Activated T-helper 1 cell treated with Interleukin-2 at 50 U/mL for 16 hours (primary cell): ENCODE measurements at places on chromosomes 5 and 9.

DNA sequence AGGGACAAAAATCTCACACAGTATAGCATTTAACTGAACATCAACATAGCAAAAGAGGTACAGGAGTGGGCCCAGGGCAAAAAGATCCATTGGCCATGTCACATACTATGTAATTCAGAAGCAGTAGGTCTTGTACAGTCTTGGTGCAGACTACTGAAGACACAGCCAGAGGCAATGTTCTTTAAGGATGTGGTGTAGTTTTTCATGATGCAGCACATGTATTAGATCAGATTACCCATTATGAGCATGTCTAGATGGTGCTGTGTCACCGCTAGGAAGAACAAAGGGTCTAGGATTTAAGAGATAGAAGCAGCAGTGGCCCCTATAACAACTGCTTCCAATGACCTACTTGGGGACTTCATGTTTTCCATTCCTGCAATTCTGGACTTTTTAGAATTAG, 610.4 kb upstream of the MEF2C start:
- DNase-seq = no peak

DNA sequence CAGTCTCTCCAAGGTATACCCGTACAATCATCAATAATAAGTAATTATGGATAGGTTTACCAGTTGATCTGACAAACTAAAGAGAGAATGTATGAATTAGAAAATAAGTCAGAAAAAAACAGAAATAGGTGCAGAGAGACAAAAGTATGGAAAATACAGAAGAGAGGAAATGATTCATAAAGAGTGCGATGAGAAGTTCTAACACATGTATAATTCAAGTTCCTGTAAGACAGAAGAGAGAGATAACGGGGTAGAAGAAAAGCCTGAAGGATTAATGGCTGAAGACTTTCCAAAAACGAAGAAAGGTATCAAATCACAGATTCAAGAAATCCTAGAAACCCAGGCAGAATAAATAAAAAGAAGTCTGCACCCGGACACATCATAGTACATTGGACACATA, 16.2 kb upstream of the SMU1 start:
- no peak for DNase-seq

GRCh38 chr9:9942764-9943424, 669.9 kb downstream of the PTPRD start:
- DNase-seq = peak; percentile 4

DNA sequence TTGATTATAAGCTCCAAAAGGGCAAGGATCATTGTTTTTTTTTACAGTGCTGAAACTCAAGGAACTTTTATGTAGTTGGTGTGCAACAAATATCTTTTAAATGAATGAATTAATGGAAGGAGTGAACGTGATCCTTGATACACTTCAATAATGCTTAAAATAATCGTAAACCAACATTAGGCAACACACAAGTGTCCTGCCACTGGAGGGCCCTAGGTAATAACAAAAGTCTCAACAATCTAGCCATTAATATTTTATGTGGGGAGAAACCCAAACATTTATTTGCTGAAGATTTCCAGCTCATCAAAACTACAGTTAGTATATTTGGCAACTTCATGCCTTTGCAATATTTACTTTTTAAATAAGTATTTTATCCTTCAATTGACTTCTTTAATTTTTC, 309.0 kb upstream of the FBXL7 start:
- DNase-seq = no peak

DNA sequence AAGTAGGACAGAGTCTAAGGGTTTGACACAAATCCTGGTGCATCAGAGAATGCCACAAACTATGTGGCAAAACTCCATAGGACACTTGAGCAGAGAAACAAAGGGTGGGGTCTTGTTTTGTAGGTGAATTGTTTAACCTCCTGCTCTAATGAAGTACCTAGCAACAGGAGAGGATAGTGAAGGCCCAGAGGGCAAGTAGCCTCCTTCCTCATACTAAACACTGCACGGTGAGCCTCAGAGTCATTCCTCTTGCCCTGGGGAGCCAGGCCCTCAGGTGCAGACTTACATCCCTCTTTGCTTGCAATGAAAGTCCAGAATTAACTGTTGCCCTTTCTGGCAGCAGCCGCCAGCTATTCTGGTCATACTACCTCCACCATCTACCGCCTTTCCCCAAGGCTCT, 166.1 kb downstream of the DROSHA start:
- DNase-seq = no peak

- no peak for DNase-seq
Measured at GRCh38 chr5:97041239-97041638, 101.2 kb downstream of the LIX1 start.

GRCh38 chr5:65880496-65881072, 45.8 kb upstream of the ERBIN start:
- no peak for DNase-seq

DNA sequence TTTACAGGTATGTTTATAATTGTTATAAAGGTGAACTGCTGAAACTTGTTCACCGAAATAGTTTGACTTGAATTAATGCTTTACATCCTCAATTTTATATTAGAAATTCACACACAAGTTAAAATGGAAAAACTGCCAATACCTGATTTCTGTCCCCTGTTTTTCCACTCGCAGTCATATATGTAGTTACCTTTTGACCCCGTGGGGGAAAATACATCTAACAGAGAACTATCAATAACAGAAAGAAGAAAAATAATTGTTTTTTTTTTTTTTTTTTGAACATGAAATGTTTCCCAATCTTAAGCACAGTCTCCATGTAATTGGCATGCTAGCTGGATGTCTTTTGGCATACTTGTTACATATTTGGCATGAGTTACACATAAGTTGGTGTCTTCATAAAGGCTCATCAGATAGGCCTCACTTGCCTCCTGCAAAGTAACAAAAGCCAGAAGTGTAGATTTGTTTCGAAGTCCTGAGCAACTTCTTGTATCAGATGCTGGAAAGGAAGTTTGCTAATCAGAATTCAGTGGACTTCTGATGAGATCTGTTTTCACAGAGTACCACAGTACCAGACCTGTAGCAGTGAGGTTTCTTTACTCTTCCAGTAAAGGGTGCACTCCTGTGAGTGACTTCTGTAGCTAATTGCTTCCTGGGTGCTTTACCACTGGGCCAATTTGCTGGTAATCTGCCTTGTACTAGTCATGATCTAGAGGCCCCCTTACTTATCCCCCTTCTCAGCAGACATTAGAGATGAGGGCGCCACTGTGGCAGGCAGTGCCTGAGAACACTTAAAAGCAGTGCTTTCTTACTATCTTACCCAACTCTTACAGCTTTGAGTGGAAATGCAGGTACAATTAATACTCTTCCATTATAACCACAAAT, 36.2 kb upstream of the CXXC5 start:
- no peak for DNase-seq

DNA sequence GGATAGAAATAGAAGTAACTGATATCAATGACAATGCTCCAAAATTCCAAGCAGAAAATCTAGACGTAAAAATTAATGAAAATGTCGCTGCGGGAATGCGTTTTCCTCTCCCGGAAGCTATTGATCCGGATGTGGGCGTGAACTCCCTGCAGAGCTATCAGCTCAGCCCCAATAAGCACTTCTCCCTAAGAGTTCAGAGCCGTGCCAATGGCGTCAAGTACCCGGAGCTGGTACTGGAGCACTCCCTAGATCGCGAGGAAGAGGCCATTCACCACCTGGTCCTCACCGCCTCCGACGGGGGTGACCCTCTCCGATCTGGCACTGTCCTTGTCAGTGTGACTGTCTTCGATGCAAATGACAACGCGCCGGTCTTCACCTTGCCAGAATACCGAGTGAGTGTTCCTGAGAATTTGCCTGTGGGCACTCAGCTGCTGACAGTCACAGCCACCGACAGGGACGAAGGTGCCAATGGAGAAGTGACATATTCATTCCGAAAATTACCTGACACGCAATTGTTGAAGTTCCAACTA, 818 bp downstream of the PCDHGA10 start:
- DNase-seq = no peak
